ENCODE measurements at places on chromosomes 1 and 21.

DNA sequence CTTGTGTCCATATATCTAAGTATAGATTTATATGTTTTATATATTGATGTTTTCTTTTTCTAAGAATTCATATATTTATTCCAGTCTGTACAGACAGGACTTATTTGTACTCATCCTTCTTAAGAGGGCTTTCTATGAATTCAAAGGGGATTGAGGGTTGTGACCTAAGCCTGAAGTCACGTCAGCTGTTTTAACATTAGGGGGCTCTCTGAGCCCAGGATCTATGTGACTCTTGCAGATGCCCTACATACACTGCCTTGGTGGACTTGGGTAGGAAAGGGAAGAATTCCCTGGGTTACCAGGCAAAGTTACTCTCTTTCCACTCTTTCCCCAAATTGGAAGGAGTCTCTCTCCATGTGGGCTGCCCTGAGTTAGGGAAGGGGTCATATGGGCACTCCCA is 283.8 kb upstream of the DAB1 start:
- no peak for DNase-seq

GRCh38 chr1:7430047-7430608 is 341.0 kb upstream of the VAMP3 start:
- no peak for DNase-seq

GRCh38 chr1:62230718-62231117 is 36.1 kb downstream of the L1TD1 start:
- DNase-seq = no peak

- no peak for DNase-seq
These were observed 23.4 kb upstream of the IKBKE start for GRCh38 chr1:206446688-206447421.

GRCh38 chr1:156421062-156421938 is 52.3 kb downstream of the RHBG start:
- DNase-seq = peak; percentile 98

DNA sequence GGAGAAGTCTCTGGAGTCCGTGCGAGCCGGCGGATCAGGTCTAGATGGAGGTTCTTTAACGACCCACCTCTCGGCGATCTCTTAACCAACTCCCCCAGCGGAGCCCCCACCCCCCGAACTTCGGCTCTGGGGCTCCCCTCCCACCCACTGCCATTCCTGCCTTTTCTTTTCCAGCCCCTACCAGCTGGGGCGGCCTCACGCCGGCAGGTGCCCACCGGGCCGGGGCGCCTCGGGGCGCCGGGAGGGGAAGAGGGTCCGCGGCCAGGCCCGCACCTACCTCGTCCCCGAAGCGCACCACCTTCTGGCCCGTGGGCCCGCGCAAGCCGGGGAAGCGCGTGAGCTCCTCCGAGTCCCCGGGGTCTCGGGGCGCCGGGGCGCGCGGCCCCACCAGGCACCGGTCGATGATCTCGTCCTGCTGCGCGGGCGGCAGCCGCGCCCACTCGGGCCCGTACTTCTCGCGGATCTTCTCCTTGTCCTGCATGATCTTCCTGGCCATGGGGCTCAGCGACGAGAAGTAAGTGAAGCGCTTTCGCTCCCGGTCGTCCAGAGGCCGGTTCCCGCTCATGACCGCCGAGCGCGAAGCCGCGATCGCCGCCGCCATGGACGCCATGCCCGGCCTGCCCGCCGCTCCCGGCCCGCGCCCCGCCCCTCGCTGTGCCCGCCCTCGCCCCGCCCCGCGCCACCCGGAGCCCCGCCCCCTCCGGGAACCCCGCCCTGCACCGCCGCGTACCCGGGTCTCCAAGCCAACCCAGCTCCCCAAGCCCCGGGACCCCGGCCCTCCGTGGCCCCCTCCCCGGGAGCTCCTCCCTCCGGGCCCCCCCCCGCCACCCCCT is at the start of gene C1orf198:
Gene C1orf198, minus strand, starts transcription at position 619 of the 833 bp plus-strand sequence. Its CDS starts 9 bp downstream, at position 610.
- peak; percentile 96 for DNase-seq

- no peak for DNase-seq
These were observed 488.4 kb upstream of the ADGRL2 start for GRCh38 chr1:81312272-81312754.

DNA sequence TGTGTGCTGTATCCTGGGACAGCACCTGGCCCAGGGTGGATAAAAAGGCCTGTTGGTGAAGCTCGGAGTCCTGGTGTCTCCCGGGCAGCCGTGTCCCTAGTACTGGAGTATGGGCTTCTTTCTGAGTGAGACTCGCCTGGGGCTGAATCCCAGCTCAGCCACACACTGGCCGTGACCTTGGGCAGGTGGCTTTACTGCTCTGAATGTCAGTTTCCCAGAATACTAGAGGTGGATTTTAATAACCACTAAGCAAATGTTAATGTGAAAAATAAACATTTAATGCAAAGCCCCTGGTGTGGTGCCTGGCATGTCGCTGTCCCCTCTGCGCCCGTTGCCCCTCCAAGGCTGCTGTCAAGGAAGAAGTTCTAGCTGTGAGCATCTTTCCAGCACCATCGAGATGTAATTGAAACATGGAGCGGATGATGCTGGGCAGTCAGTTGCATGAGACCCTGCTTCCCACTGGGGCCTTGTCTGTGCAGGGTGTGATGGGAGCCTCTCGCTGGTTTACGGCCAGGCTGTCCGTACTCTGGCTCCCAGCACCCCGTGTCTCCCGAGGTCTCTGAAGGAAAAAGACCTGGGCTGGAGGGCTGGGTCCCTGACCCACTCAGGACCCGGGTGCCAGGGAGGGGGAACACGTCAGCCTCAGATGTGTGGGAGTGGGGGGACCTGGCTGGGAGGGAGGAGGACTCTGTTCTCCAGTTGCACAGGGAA is 527.8 kb downstream of the MATN1 start:
- no peak for DNase-seq

DNA sequence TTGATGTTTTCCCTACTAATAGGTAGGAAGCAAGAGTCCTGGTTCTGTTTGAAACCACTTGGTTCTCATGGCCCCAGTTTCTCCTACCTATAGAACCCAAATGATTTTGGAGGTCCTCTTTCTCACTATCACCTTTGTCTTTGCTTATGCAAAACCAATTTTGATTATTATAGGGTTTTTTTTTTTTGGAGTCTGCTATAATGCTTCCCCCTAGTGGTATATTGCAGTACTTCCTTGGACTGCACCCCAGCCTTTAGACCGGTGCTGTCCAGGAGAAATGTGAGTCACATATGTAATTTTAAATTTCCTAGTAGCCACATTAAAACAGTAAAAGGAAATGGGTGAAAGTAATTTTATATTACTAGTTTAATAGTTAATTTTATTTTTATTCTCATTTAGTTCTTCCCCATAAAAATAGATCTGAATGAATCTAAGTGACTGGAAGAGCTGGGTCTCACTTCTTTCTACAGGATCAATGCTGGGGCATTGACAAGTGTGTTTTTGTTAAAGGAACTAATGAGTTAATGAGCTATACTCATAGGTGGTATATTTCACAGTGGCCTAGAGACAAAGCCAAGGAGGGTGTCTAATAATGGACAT is 10.6 kb downstream of the FCMR start:
- peak; percentile 67 for DNase-seq

DNA sequence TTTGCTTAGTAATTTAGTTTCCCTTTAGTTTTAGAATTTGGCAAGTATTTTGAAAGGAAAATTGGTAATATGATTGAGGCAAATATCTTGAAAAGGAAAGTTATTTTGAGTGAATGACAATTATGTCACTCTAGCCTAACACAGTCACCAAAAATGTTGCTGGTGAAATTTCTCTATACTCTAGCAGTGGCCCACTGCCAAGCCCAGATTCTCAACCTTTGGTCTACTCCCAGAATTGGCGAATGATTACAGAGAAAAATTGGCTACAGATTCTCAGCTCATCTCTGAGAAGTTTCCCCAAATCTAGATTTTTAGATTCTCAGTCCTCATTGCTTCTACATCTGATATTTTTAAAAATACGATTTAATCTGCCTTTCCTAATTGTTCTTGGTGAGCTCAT is 84.9 kb downstream of the PIGK start:
- DNase-seq = no peak

GRCh38 chr1:159207774-159208173 is 3.1 kb downstream of the ACKR1 start:
- DNase-seq = no peak

GRCh38 chr1:28239004-28239403 is 3.1 kb downstream of the ATP5IF1 start:
- DNase-seq = no peak

DNA sequence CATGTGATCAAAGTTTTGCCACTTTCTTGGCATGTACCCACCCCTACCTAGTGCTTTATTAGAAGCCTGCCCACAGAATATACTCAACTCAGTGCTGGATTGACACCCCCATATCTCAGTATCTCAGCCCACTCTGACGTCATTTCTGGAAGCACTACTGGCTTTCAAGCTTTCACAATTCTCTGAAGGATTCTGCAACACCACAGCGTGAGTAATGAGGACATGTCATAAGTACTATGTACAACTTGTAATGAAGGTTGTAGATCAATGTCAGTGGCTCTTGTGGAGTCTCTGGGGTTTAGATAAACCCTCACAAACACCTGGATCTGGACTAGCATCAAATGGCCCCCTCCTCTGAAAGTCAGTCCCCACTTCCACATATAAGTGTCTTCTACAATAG is 57.2 kb downstream of the TNFSF4 start:
- DNase-seq = no peak

GRCh38 chr1:43585557-43585956 is 54.9 kb downstream of the PTPRF start:
- DNase-seq = no peak

DNA sequence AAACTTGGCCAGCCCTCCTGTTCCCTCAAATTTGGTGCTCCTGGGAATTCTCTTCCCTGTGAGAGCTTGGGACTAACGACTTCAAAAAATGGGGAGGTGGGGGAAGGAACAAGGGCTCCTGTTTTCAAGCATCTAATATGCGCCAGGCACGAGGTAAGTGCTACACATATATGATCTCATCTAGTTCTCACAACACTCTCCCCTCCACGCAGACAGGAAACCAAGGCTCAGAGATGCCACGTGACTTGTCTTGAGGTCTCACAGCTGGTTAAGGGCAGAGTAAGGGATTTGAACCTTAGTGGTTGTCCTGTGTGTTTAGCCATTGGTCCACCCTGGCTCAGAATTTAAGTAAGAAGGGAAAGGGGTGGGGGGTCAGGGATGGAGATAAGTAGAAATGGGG is 125.9 kb downstream of the DMRTB1 start:
- no peak for DNase-seq

GRCh38 chr1:167564612-167565270 is 11.2 kb upstream of the CREG1 start:
- DNase-seq = no peak

DNA sequence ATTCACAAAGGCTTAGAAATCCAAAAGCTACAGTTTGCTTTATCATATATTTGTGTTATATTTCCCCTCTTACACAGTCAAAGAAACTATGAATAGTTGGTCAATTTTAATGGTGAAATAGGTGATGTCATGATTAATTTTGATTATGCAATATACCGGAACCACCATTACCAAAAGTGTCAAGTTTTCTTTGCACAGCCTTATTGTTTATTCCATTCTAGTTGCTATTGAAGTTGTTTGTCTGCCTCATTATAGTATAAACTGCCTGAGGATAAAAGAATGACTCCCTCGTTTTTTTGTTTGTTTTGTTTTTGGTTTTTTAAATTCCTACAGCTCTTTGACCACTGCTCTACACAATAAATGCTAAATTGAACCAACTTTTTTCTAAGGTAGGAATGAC is 690.6 kb upstream of the ZP4 start:
- DNase-seq = no peak

DNA sequence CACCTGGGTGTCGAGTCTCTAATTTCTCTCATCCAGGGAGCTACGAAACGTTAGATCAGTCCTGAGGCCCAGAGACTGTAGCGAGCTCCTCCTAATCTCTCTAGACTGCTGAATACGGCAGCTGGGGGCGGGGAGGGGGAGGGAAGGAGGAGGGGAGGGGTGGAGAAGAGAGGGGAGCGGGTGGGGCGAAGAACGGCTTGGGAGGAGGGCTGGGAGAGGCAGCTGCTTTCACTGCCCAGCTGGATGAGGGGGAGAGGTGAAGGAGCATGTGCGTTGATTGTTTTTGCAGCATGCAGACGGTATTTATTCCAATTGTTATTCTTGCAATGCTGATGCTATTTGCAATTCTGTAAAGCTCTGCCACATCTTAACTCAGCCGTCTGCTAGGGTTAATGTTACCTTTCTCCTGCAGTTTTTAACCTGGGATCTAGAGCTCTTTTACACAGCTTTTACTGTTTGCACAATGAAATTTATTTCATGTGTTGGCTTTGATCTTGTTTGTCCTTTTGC is 790 bp downstream of the DNAJC6 start:
- DNase-seq = peak; percentile 61

DNA sequence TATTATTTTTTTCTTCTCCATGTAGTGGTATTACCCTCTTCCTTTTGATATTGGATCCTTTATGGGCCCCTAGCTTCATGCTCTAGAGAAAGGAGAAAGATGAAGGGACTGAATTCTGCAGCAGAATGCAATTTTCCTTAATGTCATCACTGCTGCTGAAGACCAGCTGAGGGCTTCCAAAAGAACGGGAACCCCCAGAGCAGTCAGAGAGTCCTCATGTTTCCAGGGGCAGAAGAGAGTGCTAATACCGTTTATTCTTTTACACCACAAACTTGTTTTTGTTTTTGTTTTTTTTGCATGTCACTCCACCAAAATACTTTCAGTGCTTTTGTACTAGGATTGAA is 21.1 kb upstream of the TBX15 start:
- no peak for DNase-seq

GRCh38 chr21:44934797-44935532 is 4.9 kb upstream of the SLX9 start:
- no peak for DNase-seq

DNA sequence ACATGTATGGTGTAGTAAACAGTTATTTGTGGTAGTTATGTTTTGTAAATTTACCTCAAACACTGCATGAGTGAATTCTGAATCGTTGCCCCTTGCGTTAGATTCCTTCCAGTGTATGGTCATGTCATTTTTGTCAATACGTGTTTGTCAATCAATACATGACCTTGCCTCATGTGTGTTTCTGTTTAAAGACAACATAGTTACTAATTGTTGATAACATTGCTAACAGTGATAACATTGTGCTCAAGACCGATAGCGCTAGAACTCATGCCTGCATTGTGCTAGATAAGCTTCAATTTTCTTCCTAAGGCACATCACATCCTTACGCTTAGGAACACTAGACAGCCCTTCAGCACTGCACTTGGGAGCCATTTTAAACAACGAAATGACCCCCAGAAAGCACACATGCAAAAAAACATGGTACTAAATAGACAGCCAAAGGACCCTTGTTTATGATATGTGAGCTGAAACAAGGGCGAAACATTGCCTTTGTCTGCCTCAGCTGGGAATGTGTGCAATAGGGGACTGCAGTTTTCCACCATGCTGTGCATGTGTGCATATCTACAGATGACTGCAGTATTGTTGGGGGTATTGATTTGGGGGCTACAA is 37.3 kb downstream of the MRPS6 start:
- no peak for DNase-seq
